Cortex of kidney (tissue), 1 donor: ENCODE measurements at places on chromosomes 4 and X.

GRCh38 chr4:98586962-98587354 lies 71.5 kb downstream of the TSPAN5 start:
- DNase-seq = no peak

- no peak for DNase-seq
Observed at GRCh38 chr4:85603437-85604336, 128.7 kb downstream of the ARHGAP24 start.

DNA sequence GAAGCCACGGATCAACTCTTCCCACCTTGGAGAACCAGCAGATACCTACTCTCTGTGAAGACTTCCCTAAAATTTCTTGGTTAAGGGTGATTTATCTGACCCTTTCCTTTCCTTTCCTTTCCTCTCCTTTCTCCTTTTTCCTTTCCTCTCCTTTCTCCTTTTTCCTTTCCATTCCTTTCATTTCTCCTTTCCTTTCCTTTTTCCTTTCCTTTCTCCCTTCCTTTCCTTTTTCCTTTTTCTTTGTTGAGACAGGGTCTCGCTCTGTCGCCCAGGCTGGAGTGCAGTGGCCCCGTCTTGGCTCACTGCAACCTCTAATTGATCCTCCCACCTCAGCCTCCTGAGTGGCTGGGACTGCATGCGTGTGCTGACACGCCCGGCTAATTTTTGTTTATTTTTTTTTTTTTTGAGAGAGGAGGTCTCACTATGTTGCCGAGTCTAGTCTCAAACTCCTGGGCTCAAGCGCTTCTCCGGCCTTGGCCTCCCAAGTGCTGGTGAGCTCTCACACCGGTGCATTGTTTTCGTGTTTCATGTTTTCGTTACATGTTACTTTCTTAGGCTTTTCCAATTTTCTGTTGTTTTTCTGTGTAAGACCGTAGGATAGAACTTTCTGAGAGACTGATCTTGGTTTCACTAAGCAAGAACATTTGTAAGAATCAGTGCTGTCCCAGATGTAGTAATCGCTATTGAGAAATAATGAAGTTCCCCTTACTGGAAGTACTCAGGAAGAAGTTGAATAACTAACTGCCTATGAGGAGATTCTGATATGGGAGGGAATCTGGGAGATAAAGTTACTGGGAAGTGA lies 2.0 kb downstream of the TMEM165 start:
- DNase-seq = no peak

GRCh38 chrX:139495324-139495723 lies 35.2 kb upstream of the F9 start:
- no peak for DNase-seq

- DNase-seq = no peak
Observed at GRCh38 chrX:148567779-148568178, 67.4 kb downstream of the AFF2 start.

GRCh38 chrX:16589211-16589610 lies 60.7 kb upstream of the S100G start:
- no peak for DNase-seq

GRCh38 chrX:137426695-137427425 lies 139.1 kb upstream of the ZIC3 start:
- no peak for DNase-seq

GRCh38 chrX:21963731-21964405 lies 23.4 kb downstream of the SMS start:
- no peak for DNase-seq

DNA sequence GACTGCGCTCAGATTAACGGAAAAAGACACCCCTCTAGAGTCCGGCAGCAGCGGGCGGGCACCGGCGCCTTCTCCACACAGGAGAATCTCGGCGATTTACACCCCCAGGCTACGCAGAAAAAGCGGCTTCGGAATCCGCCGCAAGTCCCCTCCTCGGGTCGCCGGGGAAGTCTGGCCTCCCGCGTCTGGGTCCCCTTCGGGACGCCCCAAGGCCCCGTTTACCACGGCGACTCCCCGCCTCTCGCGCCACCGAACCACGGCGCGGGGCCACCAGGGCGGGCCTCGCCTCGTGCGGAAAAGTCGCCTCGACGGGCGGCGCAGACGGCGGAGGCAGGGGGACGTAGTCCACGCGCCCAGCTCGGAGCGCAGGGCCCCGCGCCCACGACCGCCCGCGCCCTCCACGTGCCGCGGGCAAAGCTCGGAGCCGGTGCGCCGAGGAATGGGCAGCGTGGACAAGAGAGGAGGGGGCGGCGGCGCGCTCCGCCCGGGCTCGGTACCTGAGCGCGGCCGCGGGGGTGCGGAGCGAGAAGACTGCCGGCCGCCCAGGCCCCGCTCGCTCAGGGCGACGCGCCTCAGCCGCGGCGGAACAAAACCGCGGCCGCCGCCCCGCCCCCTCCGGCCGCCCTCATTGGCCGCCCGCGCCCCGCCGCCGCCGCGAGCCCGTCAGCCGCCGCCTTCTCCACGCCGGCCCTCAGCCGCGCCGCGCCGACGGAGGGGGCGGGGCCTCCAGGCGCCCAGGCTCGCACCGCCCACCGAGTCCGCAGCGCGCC lies at the start of gene FAM53A:
FAM53A (minus strand) TSS at position 578 of the 770 bp plus-strand sequence. CDS start 15,572 bp downstream, outside the sequence.
- no peak for DNase-seq

- DNase-seq = no peak
Observed at GRCh38 chr4:98833384-98833783, 95.5 kb downstream of the EIF4E start.

DNA sequence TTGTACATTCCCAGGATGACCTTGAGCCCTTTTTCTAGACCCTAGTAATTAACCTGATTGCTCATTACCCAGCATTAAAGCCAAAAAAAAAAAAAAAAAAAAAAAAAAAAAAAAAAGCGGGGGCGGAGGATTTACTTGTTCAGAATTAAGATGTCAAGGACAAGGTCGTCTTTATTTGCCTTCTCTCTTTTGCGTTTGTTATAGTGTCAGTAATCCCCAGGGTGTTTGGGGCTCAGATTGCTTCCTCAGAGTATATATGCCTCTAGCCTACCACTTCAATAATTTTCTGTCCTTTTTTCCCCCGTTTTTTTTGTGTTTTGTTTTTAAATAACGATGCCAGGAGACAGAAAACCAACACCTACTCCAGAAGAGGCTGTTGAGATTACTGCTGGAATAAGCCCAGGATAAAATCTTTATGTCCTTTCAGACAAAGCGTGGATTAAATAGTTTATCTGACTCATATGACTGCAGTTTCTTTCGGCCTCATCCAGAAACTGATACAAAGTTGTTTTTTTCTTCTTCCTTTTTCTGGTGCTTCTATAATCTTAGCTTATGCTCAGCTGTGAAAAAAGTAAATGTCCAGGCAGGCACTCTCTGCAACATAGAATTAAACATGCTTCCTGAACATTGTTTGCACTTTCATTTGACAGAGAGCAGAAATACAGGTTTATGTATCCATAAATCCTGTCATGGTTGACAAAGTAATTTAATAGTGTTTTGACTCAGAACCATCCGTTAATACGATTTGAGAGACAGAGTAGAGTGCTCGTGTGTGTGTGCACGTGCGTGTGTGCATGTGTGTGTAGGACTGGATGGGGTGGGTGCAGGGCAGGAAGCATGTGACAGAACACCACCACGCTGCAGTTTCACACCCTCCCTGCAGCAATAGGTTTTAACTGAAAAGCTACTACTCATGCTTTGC lies 138.6 kb downstream of the AFF1 start:
- no peak for DNase-seq

- no peak for DNase-seq
Observed at GRCh38 chrX:136773648-136774047, 7.1 kb downstream of the ARHGEF6 start.

DNA sequence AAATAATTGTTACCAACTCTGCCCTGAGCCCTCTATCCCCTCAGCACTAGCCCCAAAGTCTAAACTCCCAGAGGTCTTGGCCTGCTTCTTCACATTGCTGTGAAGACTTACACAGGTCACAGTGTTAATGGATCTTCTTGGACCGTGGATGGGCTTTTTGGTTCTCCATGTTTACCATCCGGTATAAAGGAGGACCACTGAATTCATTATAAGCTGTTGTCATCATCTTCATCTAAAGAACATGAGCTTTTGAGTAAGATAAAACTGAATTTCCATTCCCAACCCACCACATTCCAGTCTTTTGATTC lies 8.5 kb downstream of the NUDT11 start:
- no peak for DNase-seq

GRCh38 chr4:148800336-148800885 lies 358.2 kb upstream of the NR3C2 start:
- DNase-seq = no peak

GRCh38 chr4:145453163-145453520 lies 28.5 kb upstream of the SMAD1 start:
- DNase-seq = no peak
